ENCODE measurements at places on chromosomes 11 and 22.

- DNase-seq: no peak
Measured at GRCh38 chr11:69892237-69892985, 73.2 kb upstream of the FGF3 start.

DNA sequence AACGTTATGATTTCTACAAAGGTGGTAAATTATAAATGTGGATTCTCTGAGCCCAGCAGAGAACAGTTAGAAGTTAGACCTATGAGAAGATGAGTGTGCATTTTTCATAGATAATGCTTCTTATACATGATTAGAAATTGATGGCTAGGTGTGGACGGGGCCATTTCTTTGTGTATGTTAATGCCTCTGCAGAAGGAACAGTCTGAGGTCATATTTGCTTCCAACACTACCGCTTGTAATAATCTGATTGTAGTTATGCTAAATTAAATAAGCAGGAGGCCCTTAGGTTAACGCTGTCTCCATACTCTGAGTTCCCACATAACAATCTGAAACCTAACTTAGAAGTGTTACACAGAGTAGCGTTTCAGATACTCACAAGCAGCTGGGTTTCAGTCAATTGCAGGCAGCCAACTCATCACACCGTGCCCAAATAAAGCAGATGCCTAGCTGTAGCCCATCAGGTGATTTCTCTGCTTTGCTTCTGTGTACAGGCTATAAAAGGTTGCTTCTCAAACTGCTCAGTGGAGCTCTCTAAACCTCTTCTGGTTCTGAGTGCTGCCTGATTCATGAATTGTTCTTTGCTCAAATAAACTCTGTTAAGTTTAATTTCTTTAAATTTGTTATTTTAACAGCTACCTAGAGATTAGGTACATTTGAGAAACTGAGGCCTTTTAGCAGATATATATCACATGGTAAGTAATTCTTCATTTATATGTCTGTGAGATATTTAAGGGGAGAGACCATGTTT is 638.8 kb upstream of the CCDC90B start:
- no peak for DNase-seq

DNA sequence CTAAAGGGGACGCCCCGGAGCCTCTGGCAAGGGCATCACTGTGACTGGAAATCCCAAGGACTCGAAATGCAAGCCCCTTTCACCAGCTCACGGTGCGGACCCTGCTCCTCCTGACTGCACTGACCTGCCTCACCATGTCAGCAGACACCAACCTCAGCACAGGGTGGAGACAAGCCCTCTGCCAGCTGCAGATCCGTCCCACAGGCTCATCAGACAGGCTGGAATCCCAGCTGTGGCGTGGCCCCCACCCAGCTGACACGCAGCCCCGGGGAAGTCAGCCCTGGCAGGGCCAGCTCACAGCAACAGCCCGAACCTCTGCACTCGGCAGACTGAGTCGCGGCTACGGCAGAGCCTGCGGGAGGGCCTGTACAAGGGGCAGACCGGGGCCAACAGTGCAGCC is 36.8 kb downstream of the BRD1 start:
- no peak for DNase-seq

- no peak for DNase-seq
Measured at GRCh38 chr11:70495351-70496310, 97.3 kb downstream of the CTTN start.
